ENCODE measurements at places on chromosomes 11 and 22.
A peak's percentile ranks its signal among the peaks of the same experiment; 100 is the strongest.

- DNase-seq, result no peak
Measured at GRCh38 chr11:126072141-126072741, 9.6 kb upstream of the CDON start.

GRCh38 chr11:17498475-17498874, 21.8 kb upstream of the ABCC8 start:
- no peak for DNase-seq

DNA sequence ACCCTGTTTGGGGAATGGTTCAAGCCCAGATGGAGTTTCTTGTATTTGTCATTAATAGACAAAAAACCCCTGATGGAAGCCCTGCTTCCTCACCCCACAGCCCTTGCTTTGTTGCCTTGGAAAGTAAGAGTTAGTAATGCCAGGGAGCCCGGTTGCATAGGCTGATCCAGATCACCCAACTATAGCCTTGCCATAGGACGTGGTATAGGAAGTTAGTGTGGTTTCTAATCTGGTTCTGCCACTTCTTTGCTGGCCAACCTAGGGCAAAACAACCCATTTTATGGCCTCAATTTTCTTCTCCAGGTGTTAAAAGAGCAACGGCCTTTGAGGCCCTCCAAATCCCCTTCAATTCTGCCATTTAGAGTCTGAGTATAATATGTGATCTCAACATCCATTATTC, 97.9 kb downstream of the STIM1 start:
- DNase-seq, result no peak

- no peak for DNase-seq
Measured at GRCh38 chr11:3712274-3712673, 41.1 kb upstream of the CHRNA10 start.

GRCh38 chr11:129375751-129376657, at the start of gene BARX2:
BARX2 (plus strand) TSS chr11:129375848; CDS start chr11:129376036, 188 bp downstream.
- DNase-seq, result peak; percentile 66

DNA sequence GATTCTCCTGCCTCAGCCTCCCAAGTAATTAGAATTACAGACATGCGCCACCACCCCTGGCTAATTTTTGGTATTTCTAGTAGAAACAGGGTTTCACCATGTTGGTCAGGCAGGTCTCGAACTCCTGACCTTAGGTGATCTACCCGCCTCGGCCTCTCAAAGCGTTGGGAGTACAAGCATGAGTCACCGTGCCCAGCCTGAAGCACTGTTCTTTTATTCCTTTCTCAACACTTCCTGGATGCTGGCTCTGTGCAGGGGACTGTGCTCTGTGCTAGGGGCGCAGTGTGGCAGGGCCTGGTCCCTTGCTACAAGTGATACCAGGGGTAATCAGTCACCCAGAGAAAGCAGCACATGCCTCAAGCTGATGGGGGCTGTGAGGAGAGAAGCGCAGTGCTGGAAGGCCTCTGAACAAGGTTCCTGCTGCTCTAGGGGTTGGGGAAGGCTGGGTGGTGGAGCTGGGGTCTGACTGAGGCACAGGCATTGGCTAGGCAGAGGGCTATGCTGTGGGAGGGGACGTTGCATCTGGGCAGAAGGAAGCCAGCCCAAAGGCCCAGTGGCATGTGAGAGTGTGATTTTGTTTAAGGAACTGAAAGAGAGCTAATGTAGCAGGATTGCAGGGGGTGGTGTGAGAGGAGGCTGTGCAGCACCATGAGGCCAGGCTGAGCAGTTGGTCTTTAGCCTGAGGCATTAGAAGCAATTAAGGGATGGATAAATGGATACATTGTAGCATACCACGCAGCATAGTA, 42.5 kb downstream of the CABIN1 start:
- DNase-seq, result no peak

GRCh38 chr22:45980268-45980570, 3.3 kb upstream of the WNT7B start:
- DNase-seq, result no peak

GRCh38 chr11:22477312-22477711, 139.1 kb downstream of the SLC17A6 start:
- DNase-seq, result no peak

DNA sequence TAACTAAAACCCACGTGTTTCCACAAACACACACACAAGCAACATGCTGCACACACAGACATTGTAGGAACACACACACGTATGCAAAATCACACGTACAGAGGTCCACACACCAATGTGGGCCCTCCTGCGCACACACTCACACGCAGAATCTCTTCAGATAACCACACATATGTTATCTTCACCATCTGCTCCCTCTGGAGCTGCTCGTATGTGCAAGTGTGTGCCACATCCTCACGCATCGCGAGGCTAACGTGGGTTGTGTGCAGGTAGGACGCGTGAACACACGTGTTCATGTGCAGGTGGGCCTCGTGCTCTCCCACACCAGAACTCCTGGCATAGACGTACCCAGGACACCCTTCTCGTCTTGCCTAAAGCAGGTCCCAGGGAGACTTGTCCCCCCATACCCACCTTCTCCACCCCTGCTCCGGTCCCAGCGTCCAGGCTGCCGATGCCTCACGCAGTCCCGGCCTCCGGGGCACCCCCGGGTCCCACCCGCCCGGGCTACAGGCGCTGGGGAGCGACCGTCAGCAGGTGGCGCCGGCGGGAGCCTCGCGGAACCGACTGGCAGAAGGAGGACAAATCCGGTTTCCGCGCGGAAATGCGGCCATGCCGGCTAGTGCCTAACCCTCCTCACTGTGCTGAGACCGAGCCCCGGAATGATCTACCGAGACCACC, 10.3 kb upstream of the IGSF9B start:
- DNase-seq, result no peak

DNA sequence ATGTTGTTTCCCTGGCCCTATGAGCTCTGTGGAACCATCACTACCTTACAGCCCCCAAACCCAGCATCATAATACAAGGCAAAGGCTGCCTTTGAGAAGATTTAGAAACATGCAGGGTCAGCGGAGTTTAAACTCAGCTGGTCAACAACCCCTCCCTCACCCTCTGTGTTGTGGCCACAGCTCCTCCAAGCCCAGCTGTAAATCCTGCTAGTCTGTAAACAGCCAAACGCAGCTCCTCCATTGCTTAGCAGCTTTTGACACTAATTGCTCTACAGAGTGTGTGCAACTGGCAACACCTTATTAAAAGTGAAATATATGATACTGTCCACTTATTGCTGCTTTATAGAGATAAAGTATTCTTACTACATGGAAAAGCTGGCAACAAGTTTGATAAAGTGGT, 29.1 kb downstream of the OPCML start:
- no peak for DNase-seq

DNA sequence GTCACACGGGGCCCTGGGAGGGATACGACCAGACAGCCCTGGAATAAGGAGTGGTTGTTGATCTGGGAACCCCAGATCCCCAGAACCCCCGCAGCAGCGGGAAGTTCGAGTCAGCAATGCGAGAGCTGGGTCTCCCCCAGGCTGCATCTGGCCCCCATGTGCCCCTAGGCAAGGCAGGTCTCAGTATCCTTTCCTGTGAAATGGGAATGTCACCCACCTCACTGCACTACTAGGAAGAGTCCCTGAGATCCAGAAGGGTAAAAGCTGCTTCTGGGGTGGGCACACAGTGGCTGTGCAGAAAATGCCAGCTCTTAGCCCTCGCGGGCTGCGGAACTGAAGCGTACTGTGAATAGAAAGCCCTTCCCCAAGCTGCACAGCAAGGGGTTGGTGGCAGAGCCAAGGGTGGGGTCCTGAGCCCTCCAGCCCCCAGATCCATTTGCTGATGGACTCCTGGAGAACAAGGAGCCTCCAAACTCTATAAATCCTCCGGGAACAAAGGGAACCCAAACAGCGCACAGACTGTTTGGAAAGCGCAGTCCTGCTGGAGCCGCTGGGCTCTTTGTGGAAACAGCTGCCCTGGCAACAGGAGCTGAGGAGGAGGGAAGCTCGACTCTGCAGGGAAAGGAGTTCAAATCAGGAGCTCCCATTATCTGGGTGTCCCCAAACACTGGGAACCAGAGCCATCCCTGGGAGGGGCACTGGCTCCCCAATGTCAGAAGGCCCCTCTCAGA, 68.2 kb upstream of the SHISAL1 start:
- no peak for DNase-seq

DNA sequence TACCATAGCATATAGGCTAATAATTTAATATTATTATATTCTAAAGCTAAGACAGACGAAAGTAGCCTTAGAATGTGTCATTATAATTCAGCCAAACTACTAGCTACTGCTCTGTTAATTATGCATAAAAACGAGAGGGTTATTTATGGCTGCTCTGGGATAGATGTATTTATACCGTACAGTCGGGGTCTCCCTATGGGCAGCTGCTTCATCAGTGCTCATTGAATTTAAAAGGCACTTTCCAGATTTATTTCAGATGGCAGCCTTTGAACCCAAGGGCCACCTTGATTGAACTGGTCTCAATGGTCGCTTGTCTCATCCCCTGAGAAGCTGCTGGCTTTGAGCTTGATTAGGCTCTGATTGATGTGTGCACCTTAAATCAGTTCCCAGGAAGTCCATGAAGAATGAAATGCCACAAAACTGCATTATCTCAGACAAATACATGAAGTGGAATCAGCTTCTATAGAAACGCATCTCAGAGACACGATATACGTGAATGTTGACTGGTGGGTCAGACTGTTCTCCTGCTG, 377.6 kb downstream of the LRRC4C start:
- no peak for DNase-seq

GRCh38 chr22:22877523-22878210, 9.9 kb upstream of the IGLL5 start:
- DNase-seq, result peak; percentile 68

DNA sequence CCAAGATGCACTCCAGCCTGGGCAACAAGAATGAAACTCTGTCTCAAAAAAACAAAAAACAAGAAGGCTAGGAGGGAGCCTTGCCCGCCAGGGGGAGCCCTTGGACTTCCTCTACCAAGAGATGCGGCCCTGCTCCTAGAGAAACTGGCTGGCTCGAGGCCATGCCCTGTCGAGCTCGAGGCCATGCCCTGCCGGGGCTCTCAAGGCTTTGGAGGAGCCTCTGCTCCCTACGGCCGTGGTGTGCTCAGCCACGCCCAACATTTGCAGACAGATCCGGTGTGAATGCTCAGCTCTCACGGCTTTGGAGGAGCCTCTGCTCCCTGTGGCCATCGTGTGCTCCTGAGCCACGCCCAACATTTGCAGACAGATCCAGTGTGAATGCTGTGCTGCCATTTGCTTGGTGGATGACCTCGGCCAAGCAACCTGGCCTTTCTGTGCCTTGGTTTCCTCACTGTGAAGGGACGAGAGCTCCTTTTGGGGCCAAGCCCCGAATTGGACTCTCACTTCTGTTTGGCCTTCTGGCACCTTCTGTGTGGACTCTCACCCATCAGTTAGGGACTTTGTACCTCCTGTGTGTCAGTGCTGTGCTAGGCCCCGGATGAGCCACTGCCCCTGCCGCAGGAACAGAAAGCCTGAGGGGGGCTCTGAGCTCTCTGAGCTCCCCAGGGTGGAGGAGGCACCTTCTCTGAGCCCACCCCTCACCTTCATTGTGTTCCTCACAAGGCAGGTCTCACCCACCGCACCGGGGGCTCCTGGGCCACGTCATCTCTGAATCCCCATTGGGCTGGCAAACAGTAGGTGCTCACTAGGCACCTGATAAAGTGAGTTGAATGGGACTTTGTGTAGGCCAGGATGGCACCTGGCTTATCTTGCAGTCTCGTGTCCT, 14.1 kb downstream of the C11orf24 start:
- DNase-seq, result peak; percentile 93

DNA sequence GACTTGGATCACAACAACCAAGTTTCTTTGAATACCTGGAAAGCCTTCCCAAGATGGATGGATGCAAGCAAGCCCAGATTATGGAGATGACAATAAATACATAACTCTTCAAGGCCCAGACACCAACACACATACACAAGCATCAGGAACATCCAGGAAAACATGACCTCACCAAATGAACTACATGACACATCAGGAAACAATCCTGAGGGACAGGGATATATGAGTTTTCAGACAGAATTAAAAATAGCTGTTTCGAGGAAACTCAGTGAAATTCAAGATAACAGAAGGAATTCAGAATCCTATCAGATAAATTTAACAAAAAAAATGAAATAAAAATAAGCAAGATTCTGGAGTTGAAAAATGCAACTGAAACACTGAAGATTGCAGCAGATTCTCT, 659.4 kb downstream of the METTL15 start:
- peak; percentile 59 for DNase-seq

- no peak for DNase-seq
Measured at GRCh38 chr11:69300120-69301060, 6.4 kb downstream of the MYEOV start.

DNA sequence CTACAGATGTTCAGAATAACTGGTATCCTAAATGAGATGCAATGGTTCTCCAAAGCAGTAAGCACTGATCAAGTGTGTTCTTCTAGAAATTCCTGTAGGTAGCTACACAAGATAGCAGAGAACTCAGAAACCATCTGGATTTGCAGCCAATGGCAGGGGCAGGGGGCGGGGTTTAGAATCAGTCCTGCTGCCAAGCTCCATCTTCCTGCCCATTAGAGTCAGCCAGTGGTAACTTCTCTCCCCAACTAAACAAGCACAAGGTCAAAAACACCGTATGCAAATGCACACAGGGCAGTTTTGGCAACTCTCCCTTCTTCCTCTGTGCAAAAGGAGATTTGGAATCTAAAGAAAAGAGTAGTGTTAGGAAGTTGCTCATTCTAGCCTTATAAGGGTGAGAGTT, 237.5 kb upstream of the CCDC90B start:
- DNase-seq, result no peak

GRCh38 chr22:26429458-26430286, 612 bp downstream of the ASPHD2 start:
- no peak for DNase-seq

GRCh38 chr11:117780456-117780855, 16.6 kb downstream of the DSCAML1 start:
- no peak for DNase-seq

- no peak for DNase-seq
Measured at GRCh38 chr11:8381871-8382396, 118.3 kb upstream of the LMO1 start.

- DNase-seq, result no peak
Measured at GRCh38 chr22:37640591-37641560, 1.4 kb downstream of the SH3BP1 start.

DNA sequence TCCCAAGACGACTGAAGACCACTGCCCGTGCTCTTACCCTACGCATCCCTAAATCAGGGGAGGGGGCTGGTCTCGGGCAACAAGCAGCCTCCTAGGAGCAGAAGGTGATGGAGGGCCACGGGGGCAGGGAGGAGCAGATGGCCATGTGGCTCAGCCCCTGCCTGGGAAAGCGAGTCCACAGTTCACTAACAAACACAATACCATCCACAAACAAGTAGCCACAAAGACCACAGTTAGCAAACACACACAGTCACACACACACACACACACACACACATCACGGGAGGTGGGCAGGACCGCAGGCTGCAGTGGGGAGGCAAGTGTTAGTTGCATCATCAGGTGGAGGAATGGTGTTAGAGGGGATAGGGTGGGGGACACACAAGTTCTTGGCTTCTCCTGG, 13.2 kb upstream of the FXYD2 start:
- no peak for DNase-seq

- DNase-seq, result no peak
Measured at GRCh38 chr11:12689029-12689755, 15.0 kb downstream of the TEAD1 start.
